ENCODE measurements at places on chromosomes 2 and 18.

GRCh38 chr2:2642906-2643890 is 312.1 kb upstream of the MYT1L start:
- DNase-seq = no peak

GRCh38 chr2:239029958-239030357 is 182.1 kb downstream of the TWIST2 start:
- DNase-seq = no peak

DNA sequence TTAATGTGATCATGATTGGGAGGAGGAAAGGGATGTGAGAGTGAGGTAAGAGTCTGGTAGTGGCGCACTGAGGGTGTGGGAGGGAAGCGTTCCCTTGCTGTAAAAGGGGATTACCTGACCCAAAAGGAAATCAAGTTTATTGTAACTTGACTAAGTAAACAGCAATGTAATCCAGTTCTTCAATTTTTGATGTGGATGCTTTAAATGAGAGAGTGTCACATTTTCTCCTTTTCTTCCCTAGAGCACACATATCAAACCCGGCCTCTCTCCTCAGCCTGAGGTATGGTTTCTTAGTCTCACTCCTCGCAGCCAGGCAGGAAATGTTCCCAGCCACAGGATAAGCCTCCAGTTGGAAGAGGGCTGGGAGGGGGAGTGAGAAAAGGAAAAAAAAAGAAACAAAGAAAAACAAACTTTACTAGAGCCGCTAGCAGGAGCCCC is 688 bp upstream of the ARHGAP28 start:
- DNase-seq = no peak

DNA sequence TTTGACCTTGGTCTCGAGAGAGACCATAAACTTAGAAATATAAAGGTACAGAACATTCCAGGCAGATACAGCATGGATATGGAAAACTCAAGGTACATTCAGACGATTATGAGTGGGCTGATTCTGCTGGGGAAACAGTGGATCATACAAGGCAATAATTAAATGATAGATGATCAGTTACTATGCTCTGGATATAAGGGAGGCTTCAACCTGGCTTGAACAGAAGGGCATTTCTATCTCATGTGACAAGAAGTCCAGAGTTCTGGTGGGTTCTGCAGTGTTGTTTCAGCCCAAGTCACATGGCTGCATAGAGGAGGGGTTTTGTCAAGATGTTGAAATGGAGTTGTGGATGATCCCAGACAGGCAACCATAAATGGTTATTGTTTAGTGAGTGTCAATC is 23.5 kb downstream of the MYO5B start:
- no peak for DNase-seq

DNA sequence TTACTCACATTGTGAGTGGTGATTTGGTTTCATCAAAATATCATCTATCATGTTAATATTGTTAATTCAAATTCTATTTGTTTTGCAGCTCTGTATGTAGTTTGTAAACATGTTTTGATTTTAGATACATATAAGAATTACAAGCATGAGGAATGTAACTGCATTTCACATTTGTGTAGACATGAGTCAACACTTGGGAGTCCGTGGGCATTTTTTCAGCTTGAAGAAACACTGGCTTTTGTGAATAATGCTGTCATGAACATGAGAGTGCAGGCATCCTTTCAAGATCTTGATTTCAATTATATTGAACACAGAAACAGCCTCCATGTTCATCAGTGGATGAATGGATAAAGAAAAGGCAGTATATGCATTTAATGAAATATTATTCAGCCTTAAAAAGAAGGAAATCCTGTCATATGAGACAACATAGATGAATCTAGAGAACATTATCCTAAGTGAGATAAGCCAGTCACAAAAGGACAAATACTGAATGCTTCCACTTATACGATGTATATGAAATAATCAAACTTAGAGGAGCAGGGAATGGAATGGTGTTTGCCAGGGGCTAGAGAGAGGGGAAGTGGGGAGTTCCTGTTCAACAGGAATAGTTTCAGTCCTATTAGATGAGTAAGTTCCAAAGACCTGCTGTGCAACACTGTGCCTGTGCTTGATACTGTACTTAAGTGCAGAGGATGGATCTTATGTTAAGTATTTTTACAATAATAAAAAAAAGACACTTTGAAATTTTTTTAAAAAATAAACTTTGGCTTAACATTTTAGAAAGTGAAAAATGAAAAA is 194.9 kb downstream of the LRATD1 start:
- no peak for DNase-seq

DNA sequence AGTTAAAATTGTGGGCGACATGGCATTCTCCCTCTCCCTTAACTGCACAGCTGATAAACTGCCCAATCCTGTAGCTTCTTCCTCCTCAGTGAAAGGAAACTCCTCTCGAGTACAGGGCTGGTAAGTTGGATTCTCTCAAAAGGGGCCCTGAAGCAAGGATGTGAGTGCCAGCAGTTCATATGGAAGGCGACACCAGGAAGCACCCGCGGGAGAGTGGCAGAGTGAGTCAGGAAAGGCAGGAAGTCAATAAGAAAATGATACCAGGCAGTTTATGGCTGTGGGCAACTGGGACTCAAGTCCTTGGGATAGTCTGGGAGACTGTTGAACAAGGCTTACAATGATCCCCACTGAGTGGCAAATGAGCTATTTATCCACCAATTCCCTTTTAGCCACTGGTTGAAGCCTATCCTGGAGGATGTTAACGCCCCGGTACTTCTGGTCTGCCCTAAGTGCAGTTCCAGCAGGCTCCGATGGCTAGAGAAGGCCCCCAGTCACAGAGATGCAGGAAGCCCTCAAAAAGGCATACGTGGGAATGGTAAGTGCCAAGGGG is 34.8 kb downstream of the ABHD3 start:
- no peak for DNase-seq

DNA sequence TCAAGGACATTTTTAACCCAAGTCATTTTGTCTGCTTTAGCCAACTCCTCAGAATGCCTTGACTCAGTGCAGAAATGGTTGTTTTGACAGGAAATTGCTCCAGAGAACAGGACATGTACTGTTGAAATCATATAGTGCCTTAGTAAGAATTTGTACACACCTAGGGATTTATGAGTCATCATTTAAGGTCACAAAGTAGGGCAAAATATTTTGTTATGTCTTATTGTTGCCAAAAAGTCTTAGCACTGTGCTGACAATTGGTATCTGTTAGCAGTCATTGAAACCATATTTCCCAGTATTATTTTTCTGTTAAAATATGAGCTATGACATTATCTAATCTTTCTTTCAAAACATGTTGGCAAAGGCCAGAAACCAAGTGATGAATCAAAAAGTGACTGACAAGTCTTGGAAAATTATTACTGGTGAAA is 104.5 kb downstream of the OSBPL6 start:
- DNase-seq = no peak
